ENCODE measurements at places on chromosomes 3 and 15.

DNA sequence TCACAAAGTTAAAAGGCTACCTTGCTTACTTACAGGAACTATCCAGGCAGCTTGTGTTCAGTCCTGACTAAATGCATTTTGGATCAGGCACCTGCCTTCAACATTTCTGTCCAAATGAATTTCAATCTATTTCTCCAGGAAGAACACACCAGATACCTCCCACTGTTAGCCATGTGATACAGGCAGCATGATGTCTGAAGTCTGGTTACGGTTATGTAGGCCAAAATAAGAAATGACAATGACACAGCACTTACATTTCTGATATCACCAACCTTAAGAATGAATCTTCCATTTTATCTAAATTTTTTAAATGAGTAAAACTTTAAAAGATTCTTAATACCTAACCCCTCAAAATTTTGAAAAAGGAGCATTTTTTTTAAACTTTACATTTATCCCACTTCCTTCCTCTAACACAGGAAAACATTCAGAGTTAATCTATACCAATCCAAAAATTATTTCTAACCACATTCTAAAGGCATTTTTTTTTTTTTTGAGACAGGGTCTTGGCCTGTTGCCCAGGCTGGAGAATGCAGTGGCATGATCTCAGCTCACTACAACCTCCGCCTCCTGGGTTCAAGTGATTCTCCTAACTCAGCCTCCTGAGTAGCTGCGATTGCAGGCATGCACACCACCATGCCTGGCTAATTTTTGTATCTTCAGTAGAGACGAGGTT, at the start of gene MAP4:
Gene MAP4 (minus strand): TSS at position 116 of the 673 bp plus-strand sequence. CDS start 17,556 bp downstream, outside the sequence.
- DNase-seq, result no peak

DNA sequence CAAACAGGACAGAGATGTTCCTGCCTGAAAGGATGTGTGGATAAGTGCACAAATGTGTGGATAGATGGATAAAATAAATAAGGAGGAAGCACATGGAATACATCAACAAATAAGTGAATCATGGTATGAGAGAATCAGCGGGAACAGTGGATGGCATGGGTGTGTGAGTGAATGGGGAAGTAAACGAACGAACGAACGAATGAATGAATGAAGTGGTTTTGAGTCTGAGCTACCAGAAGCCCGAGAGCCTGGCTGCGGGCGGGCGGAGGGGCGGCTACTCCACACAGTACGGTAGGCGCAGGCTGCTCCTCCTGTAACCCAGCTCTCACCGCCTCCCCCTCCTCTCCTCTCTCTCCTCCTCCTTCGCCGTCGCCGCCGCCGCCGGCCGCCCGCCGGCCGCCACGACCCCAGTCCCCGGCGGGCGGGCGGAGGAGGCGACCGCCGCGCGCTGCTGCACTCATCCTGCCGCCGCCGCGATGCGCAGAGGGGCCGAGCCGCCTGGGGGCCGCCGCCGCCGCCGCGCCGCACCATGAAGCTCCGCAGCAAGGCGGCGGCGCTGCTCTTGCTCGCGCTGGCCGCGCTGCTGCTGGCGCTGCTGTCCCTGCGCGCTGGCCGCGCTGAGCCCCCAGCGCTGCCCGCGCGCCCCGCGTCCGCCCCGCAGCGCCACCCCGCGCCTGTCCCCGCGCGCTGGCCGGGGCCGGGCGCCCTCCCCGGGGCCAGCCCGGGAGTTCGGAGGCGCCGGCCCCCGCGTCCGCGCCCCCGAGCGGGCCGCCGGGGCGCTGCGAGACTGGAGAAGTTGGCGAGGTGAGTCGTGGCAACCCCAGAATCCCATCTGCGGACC, at the start of gene GXYLT2:
Gene GXYLT2 (plus strand): TSS at position 342 of the 841 bp plus-strand sequence. CDS start 188 bp downstream, at position 530.
- no peak for DNase-seq

GRCh38 chr3:40268802-40269524, 40.5 kb upstream of the EIF1B start:
- no peak for DNase-seq

GRCh38 chr3:59116233-59116537, 66.4 kb upstream of the CFAP20DC start:
- no peak for DNase-seq

All from activated naive CD4-positive, alpha-beta T cell (primary cell).